ENCODE measurements at places on chromosomes 3 and 15.

- no peak for DNase-seq
Observed at GRCh38 chr3:24454856-24455255, 39.8 kb downstream of the THRB start.

DNA sequence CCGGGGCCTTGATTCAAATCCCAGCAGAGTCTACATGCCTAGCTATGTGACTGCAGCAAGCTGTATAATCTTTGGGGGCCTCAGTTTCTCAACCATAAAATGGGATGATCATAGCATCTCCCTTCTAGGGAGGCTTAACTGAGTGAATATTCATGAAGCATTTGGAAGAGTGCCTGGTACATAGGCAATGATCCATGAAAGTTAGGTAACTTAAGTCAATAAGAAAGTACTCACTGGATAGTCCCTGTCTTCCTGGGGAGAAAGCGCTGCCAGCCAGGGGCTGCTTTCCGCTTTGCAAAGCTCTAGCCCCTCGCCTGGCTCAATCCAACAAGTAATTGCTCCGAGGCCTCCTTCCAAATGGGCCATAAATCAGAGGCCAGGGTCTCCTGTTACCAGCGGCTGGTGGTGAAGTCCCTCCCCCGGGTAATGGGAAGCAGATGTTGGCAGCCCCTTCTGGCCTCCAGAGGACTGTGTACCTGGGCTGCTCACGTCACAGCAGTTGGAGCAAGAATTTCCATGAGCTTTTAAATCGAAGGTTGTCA is 521.9 kb upstream of the PROK2 start:
- no peak for DNase-seq

DNA sequence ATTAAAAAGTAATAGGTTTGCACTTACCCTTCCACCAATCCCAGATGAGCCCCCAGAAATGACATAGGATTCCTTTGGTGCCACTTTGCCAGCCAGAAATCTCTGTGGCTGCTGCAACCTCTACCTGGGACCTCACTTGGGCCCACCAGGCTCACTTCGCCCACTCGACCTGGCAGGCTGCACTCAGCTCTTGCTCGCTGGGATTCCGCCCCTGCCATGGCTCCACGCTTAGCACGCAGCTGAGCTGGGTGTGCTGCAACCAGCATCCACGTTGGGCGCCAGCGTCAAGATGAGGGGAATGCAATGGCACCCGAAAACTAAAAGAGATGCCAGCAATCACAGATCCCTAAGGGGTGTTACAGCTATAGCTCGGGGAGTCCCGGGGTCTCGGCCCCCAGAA is 761.0 kb downstream of the NAALADL2 start:
- no peak for DNase-seq

- DNase-seq: no peak
Observed at GRCh38 chr3:98954242-98954641, 52.7 kb upstream of the DCBLD2 start.

GRCh38 chr15:70269991-70270751 is 172.5 kb upstream of the TLE3 start:
- DNase-seq: no peak

DNA sequence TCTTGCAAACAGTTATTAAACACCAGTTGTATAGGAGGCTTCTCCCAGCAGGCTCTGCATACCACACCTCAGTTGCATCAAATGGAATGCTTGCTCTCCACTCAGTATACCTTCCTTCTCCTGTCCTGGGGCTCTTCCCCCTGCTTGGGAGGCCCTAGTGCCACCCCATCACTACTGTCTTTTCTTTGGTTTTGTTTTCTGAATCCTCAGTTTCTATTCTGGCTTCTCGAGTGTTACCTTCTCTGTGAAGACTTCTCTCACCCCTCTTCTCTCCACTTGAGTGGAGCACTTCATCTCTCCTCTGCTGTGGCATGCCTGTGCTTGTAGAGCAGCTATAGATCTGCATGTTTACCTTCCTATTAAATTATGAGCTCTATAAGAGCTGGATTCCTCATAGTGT is 75.7 kb upstream of the TPRG1 start:
- DNase-seq: no peak

DNA sequence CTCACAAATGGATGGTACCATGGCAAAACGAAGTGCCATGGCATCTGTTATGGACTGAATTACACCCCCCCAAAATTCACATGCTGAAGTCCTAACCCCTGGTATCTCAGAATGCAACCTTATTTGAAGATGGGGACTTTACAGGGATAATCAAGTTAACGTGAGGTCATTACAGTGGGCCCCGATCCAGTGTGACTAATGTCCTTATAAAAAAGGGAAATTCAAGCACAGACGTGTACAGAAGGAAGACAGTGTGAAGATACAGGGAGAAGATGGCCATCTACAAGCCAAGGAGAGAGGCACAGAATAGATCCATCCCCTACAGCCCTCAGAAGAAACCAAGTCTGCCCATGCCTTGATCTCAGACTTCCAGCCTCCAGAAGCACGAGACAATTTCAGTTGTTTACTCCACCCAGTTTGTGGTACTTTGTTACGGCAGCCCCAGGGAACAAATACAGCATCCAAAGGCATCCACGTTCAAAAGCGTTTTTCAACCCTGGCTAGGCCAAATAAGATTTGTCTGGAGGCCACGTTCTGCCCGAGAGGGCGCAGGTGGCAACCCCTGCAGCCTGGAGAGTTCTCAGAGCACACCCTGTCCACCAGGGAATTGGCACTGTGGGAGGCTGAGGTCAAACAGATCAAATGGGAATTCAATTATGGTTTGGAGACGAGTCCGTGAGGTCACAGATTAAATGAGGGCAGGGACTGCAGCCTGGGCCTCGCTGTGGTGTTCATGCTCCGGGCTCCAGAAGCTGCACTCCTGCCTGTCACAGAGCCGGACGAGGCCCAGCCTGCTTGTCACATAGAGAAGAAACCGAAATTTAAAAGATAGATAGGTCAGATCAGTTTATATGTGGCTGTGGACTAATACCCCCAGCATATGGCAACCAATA is 494.8 kb downstream of the SHQ1 start:
- no peak for DNase-seq

DNA sequence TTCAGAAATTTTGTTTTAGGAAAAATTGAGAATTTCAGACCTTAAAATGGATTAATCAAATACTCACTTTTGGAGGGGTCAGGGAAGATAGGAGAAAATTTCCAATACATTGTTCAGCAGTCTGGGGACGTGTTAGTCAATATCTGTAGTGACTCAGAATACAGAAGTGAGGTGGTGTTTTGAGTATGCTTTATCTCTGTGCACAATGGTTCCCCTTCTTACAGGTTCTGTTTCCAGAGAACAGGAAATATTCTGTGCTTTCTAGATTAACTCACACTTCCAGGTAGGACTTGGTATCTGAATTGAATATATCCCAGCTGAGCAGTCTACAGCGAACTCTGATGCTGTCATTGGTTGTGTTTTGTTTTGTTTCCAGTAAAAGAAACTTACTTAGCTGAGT is 30.7 kb upstream of the CCDC54 start:
- no peak for DNase-seq

DNA sequence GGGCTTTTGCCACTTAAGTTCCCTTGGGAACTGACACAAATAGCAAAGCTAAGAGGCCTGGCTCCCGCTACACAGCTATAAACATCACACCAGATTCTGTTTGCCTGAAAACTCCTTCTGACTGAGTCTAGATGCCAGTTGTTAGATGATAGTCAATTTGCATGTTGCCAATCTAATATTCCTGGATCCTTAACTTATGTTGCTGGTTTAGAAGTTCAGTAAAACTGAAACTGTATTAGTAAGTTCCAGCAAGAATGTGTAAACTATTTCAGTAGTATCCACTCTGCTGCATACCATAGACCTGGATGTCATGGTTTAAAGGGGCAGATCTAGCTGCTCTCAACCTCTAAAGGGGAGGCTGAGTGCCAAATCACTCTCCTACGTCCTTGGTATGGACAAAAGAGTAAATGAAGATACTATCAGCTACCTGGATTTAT is 27.1 kb upstream of the LACTB start:
- no peak for DNase-seq

GRCh38 chr3:159904911-159905310 is 83.7 kb upstream of the IL12A start:
- DNase-seq: no peak

- no peak for DNase-seq
Observed at GRCh38 chr3:126666658-126667528, 12.0 kb upstream of the TXNRD3 start.

GRCh38 chr3:116391296-116392201 is 53.7 kb downstream of the LSAMP start:
- no peak for DNase-seq

DNA sequence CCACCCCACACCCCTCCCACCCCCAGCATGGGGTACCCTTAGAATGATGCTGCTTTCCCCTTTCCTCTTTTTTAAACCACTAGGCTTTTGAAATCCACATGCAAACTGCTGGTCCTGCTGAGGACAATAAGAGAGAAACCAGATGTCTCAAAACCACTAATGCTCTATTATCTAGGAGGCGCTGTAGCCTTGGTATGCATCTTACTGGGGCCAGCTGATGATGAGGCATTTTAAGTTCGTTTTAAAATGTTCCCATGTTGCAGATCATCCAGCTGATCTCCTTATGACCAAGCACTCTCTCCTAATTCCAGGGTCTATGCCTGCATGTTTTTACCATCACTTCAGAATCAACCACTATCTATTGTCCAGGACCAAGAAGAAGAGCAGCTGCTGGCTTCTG is 1.3 kb downstream of the NME9 start:
- DNase-seq: no peak

DNA sequence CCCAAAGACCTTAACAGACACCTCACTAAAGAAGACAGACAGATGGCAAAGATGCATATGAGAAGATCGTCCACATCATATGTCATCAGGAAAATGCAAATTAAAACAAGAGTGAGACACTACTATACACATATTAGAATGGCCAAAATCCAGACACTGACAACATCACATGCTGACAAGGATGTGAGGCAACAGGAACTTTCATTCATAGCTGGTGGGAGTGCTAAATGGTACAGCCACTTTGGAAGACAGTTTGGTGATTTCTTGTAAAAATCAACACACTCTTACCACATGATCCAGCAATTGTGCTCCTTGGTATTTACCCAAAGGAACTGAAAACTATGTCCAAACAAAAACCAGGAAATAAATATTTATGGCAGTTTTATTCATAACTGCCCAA is 17.6 kb downstream of the CHDH start:
- no peak for DNase-seq

GRCh38 chr3:41711651-41712050 is 250.3 kb downstream of the ULK4 start:
- no peak for DNase-seq

DNA sequence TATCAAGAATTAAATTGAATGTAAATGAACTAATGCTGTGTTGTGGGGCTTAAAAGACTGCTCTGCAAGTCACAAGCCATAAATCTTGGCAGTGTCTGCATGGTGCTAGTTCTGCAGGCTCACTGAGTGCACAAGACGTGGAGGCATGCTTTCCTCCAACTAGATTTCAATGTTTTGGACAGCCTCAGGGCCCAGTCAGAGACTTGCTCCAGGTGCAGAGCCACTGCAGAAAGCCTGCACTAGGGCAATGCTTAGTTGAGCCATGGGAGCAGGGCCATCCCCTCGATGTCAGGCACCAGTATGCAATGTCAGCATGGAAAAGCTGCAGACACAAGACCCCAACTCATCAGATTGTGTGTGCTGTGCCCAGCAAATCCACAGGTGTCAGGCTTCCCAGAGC is 234.5 kb upstream of the CDIN1 start:
- no peak for DNase-seq

- no peak for DNase-seq
Observed at GRCh38 chr15:50458348-50459112, 34.3 kb downstream of the USP8 start.

DNA sequence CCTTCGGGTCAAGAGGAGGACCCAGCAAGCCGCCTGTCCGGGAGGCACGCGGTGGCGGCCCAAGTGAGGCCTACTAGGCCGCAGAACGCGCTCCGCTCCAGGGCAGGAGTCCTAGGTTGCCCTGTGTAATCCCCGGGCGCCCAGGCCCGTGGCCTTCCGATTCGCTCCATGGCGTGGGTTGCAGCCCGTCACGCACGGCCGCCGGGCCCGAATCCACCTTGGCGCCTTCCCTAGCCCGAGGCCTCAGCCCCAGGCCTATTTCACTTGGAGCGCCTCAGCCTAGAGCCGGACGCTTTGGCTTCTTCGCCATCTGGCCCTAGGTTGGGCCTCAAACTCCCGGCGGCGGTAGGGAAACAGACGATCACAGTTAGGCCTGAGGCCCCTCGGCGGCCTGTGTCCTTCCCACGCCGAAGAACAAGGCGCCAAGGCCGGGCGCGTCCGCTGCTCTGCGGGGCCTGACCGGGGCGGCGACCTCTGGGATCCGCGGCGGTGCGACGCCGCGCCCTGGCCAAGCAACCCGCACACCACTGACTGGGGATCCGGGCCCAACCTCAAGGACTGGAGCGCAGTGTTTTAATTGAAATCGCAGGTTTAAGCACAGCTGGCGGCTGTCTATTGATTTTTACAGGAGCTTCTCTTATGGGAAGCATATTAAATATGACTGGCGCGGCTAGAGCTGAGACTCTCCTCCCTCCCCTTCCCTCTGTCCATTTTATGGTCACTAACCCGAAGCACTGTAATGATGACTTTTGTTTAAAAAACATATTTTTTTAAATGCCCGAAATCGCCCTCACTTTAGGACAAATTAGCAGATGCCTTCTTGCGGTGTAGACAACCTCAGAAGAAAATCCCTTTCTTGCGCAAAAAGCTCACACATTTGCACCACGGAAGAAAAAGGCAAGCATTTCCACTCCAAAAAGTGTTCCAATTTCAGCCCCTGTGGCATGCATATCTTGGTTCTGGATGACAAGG is 3.8 kb upstream of the FEZF2 start:
- DNase-seq: no peak

- no peak for DNase-seq
Observed at GRCh38 chr3:48142316-48142870, 45.8 kb downstream of the CDC25A start.

- DNase-seq: no peak
Observed at GRCh38 chr3:46926447-46926846, 48.9 kb downstream of the PTH1R start.

- DNase-seq: no peak
Observed at GRCh38 chr15:101411581-101411980, 77.9 kb downstream of the PCSK6 start.

GRCh38 chr15:90560229-90560776 is 30.6 kb downstream of the CRTC3 start:
- no peak for DNase-seq

GRCh38 chr3:187798126-187798525 is 52.9 kb upstream of the BCL6 start:
- DNase-seq: no peak

DNA sequence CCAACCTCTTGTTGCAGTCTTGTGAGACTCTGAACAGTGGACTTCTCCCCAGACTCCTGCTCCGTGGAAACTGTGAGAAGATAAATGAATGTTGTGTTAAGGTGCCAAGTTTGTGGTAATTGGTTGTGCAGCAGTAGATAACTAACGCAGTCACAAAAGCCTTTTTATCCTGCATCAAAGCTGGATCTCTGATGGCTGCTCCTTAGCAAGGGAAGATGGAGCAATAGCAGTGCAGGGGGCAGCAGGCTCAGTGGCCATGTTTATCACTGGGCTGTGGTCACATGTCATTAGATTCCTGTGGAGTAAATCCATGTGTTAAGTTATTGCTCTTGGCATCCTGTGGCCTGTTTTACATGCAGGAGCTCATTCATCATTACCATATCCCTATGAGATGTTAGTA is 13.5 kb downstream of the CMTM7 start:
- no peak for DNase-seq

Data from stimulated activated naive B cell treated with anti-CD40 and anti-IgM and Interleukin-4, amounts not matched to agents 10 μg/mL and 1 μg/mL and 100 μg/mL, for 72 hours (primary cell).